Lung microvascular endothelial cell (primary cell): ENCODE measurements at places on chromosomes 3 and 15.

GRCh38 chr3:56059731-56060130 lies 408.5 kb downstream of the ERC2 start:
- no peak for DNase-seq

GRCh38 chr15:87454860-87455259 lies 801.7 kb downstream of the NTRK3 start:
- no peak for DNase-seq

DNA sequence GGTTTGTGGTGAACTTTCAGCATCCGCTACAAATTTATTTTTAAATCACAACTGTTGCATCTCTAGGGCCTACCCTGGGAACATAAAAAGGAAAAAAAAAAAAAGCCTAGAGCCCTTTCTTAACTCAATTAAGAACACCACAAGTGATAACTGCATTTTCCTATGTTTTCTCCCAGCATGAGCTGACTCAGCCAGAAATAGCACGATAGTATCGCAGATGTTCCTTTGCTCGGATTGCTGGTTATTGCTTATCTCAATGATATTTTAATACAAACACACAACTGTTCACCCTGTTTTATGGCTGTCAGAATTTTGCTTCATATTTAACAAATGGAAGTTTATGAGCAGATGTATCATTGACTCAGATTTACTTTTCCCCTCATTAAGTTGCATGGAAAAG lies 251.8 kb upstream of the SUCLG2 start:
- no peak for DNase-seq

GRCh38 chr15:87573534-87573933 lies 683.0 kb downstream of the NTRK3 start:
- DNase-seq = no peak

DNA sequence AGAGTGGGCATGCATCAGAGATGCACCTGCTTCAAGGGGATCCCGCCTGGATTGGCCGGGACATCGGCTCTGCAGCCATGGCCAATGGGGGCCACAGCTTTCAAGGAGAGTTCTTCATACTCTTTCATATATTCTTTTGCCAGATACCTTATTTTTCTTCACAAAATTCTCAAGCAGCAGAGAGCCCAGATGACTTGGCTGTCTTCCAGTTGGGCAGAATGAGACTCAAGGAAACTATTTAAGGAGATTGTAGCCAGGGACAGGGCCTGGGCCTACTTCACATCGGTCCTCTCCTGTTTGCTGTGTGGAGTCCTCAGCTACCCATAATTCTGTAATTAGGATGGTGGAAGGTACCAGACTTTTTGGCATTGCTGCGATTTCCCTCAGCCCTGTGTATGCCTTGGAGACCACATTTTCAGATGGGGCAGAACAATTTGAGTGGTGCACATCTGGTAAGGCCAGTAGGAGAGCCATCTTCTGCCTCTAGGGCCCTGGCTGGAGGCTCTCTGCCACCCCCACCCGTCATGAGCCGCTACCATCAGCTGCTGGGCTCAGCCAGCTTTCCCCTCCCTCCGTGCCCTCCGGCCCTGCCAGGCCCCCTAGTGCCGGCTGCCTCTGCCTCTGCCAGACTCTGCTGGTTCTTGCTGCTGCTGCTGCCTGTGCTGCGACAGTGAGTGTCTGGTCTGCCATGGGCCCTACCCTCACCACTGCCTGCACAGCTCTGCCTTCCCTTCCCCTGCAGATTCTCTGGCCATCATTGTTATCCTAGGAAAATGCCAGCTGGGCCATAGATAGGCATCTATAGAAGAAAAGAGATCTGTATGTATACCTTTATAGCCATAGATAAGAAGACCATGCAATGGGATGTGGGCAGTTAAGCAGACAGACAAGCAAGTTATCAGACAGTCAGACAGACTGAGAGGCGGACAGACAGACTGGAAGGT lies 6.7 kb downstream of the PLIN1 start:
- no peak for DNase-seq

- DNase-seq = peak; percentile 6
Observed at GRCh38 chr3:160038862-160039562, 50.4 kb downstream of the IL12A start.

DNA sequence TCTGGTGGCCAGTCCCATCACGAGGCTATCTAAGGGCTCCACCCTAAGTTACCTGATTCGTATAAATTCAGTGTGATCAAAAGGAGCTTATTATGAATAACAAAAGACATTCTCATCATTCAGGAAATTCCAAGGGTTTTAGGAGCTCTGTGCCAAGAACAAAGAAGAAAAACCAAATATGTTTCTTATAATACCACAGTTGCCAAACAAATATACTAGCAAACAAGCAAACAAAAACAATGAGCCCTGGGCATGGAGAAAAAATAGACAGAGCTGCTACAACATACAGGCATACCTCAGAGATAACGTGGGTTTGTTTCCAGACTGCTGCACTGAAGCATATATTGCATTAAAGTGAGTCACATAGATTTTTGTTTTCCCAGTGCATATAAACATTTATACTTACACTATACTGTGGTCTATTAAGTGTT lies 20.2 kb upstream of the CFAP161 start:
- DNase-seq = no peak
